Gastrocnemius medialis (tissue), 4 donors: ENCODE measurements at places on chromosomes 6 and 20. TPM values are rescaled to one million over a fixed set of nuclear protein-coding genes. Genes with fewer than 3 reads are reported as not detected.

GRCh38 chr6:149867876-149868640 lies 3.9 kb upstream of the LRP11 start:
- no peak for DNase-seq

- DNase-seq: no peak
Measured at GRCh38 chr6:78989191-78989590, 88.9 kb downstream of the PHIP start.

DNA sequence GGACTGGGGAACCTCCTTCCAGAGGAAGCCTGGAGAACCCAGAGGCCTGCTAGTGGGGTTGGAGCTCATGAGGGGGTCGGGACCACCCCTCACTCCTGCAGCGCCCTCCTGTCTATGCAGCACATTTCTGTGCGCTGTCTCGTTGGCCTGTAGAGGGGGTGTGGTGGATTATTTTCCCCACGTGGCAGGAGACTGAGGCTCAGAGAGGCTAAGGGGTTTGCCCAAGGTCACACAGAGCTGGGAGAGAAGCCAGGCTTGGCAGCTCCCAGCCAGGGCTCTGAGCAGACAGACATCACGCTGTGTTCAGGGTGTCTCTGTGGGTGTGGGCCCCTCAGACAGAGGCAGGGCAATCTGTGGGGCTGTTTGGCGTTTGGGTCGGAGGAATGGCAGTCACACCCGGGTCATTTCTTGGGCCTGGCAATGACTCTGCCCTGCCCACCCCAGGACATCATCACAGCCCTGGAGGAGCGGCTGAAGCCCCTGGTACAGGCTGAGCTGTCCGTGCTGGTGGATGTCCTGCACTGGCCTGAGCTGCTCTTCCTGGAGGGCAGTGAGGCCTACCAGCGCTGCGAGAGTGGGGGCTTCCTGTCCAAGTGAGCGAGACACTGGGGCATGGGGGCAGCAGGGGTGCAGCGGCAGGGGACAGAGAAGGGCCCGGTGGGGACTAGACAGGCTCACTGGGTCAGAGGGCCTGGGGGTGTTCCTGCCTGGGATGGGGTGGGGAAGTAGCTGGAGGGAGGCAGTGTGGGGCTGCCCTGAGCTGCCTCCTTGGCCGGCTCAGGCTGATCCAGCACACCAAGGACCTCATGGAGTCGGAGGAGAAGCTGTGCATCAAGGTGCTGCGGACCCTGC lies 27.7 kb downstream of the UQCC2 start:
- DNase-seq: no peak

- no peak for DNase-seq
Measured at GRCh38 chr6:33693186-33694105, 18.1 kb downstream of the UQCC2 start.

The NRN1 gene
- total RNA-seq: 6.6 TPM
